ENCODE measurements at places on chromosomes 3 and 15.

DNA sequence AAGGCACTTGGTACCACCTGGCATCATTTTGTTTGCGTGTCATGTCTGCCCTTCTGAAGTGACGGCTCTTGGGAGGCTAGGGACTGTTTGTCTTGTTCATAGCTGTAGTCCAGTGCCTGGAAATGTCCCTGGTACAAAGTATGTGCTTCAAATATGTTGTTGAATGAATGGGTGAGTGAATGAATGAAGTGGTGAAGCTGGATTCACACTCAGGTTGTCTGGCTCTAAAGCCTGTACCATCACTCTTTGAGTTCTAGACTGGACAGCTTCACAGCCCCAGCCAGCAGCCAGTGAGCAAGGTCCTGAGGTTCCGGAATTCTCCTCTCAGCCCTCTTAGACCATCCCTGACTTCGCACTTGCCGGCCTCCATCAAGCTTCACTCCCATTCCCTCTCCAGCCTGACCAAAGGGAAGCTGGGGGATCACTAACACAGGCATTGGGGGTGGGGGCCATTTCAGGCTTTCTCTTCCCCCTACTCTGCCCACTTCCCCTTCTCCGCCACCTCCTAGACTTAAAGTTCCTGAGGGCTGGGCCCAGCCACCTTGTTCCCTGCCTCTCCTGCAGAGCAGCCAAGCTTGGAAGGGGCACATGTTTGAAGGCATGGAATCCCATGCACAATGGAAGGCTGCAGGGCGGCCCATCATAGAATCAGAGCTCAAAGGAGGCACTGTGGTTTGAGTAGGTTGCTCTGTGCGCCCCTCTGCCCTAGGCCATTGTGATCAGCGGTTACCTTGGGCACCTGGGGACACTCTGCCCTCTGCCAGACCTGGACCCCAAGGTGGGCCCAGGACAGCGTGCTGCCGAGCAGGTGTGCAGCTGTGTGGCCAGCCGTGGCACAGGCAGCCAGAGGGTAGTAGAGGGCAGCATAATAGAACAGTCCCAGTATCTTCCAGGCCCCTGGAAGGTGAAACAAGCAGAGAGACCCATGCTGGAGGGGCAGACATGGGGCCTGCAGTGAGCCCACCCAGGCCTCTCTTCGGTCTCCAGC lies 7.7 kb downstream of the STRA6 start:
- DNase-seq: no peak

- no peak for DNase-seq
These were observed 133.4 kb upstream of the UBE3A start for GRCh38 chr15:25572191-25572590.

DNA sequence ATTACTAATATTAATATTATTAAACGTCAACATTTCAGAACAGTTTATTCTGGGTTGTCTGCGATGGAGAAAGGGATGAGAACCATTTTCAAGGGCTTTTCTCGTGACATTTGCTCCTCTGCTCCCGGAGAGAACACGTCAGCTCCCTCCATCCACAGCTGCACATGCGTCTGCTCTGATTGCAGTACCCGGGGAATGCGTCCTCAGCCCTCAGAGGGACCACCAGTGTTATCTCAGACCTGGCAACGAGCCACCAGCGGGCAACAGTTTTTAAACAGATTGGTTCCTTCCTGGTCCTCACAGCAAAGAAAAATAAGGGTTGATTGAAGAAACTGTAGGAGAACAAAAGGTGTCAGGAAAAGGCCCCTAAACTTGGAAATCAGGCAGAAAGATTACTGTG lies 202.2 kb upstream of the ADAMTS9 start:
- no peak for DNase-seq

- no peak for DNase-seq
These were observed 231.9 kb upstream of the TBC1D5 start for GRCh38 chr3:17974206-17974841.

GRCh38 chr3:166071831-166072230 lies 234.6 kb upstream of the BCHE start:
- no peak for DNase-seq

GRCh38 chr3:182605882-182606611 lies 187.3 kb upstream of the ATP11B start:
- DNase-seq: peak; percentile 36

DNA sequence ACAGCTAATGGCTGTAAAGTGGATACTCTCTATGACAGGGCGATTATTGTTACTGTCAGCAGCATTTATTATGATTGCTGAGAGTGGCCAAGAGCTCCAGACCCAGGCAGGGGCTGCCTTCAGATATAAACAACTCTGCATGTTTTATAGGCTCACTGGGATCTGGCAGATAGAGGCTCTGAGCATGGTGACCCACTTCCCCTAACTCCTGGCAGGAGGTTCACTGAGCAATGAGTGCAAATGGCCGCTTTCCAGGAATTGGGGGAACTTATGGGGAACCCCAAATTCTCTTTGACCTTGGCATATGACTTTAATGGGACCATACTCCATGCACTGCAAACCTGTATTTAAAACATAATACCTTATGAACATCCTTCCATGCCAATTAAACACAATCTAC lies 59.0 kb downstream of the SCN5A start:
- DNase-seq: no peak

DNA sequence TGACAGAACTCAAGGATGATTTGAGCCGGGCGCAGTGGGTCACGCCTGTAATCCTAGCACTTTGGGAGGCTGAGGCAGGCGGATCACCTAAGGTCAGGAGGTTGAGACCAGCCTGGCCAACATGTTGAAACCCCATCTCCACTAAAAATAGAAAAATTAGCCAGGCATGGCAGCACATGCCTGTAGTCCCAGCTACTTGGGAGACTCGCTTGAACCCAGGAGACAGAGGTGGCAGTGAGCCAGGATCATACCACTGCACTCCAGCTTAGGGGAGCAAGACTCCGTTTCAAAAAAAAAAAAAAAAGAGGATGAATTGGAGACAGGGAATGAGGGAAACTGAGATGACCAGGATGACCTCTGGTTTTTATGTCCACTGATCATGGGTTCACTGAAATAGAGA lies 60.4 kb upstream of the CDIN1 start:
- DNase-seq: no peak

DNA sequence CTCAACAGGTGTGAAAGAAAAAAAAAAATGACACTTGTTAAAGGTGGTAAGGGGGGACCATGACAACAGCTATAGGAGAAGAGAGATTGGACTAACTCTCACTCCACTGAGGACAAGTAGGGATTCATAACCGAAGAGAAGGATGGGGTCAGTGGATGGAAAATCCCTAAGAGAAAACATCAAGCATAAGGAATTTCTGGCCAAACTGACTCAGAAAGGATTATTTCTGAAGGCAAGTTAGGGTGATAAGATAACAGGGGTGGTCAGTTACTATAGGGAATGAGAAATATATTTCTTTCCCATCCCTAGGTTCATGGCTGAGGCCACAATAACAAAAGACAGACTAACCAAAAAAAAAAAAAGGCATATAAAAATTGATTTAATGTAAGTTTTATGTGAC lies 9.5 kb upstream of the RARB start:
- DNase-seq: no peak

GRCh38 chr3:10337323-10338163 lies 16.6 kb upstream of the SEC13 start:
- no peak for DNase-seq

DNA sequence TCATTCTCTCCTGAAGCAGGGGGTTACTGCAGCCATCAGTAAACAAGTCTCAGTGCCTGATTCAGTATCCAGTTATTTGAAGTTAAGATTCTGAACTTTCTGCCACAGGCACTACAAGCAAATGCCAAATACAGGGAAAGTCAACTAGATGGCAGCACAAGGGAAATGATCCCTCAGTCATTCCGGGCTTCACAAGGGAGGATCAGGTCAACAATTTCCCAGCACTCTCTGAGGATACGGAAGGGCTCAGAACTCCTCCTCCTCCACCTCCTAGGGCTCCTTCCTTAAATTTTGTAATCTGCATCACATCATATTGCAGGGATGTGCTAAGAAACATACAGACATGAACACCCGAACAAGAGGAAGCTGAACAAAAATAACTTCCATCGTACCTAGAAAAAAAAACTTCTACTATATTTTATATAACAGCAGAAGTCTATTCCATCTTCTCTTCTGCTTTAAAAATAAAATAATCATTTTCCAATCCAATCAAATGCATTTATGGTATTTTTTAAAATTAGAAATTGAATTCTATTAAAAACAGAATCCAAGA lies 187.1 kb downstream of the FMN1 start:
- DNase-seq: no peak

DNA sequence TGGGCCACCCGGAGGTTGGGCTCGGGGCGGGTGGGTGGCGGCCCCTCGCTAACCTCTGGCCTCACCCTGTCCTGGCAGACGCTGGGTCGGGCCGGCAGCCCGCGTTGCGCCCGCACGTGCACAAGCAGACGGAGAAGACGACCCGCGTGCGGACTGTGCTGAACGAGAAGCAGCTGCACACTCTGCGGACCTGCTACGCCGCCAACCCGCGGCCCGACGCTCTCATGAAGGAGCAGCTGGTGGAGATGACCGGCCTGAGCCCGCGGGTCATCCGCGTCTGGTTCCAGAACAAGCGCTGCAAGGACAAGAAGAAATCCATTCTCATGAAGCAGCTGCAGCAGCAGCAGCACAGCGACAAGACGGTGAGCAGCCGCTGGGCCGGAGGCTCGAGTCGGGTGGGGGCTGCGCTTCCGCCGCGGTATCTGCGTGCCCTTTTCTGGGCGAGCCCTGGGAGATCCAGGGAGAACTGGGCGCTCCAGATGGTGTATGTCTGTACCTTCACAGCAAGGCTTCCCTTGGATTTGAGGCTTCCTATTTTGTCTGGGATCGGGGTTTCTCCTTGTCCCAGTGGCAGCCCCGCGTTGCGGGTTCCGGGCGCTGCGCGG lies 3.7 kb downstream of the ISL2 start:
- no peak for DNase-seq

DNA sequence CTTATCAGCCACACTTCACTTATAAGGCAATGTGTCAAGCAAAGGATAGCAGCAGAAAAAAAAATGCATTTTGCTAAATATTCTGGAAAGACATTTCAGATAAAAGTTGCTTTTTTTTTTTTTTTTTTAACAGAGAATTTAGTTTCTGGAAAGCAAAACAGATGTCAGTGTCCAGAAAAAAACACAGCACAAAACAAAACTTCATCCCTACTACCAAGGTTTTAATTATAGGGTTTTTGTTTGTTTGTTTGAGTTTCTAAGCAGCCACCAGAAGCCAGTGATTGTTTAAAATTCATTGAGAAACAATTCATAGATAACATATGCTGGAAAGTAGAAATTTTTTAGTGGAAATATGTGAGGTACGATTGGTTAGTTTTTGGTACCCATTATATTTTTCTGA lies 1202.7 kb downstream of the OTOL1 start:
- DNase-seq: no peak

GRCh38 chr3:69085168-69085832 lies 563 bp downstream of the ARL6IP5 start:
- DNase-seq: peak; percentile 53

DNA sequence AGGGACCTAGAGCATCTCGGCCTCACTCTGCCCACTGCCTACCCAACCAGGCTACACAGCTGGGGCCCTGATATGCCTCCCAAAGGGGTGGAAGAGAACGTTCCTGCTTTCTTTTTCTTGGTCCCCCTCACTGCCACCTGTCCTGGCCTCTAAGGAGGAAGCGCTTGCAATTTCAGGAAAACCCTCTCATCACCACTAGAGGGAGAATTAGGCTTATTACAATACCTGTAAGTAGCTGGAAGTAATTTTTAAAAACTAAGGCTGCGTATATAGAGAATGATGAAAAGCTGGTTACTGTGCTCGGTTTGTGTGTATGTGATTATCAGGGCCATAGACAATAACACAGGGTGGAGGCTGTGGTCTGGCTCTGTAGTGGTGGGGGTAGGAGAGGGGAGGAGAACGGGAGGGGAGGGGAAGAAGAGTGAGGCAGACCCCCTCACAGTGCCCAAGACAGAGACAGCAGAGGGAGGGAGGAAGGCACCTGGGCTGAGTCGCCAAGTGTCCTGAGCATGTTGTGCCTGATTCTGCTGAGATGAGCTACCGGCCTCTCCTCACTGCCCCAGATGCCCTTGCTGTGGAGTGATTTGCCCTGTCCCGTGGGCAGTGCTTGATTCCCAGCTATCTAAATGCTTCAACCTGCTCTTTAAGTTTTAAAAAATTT lies 3.3 kb downstream of the GABRG3 start:
- no peak for DNase-seq
